ENCODE measurements at places on chromosomes 7 and 10. TPM values are rescaled to one million over a fixed set of nuclear protein-coding genes. Genes with fewer than 3 reads are reported as not detected.

Gene LOXL4
- 0.46 TPM for total RNA-seq

Gene LIPJ
- 1.6 TPM for total RNA-seq

Gene OPN4
- total RNA-seq: not detected

Gene CDNF
- 1.6 TPM for total RNA-seq

Gene IGFBP1
- total RNA-seq: 0.23 TPM

Gene SLC13A1
- not detected for total RNA-seq

Gene CCL24
- not detected for total RNA-seq

Gene CALML3
- total RNA-seq: 0.69 TPM

Gene TECTB
- 0.23 TPM for total RNA-seq

Gene ATOH7
- 0.69 TPM for total RNA-seq

Gene FAM25C
- total RNA-seq: not detected

Gene TAS2R3
- total RNA-seq: 4.6 TPM

Gene CHCHD1
- 20.8 TPM for total RNA-seq

Gene NYAP1
- 38.8 TPM for total RNA-seq

Gene SLC26A4
- 0.69 TPM for total RNA-seq

Gene SPAM1
- not detected for total RNA-seq

Measured in diencephalon (tissue), 1 donor.